ENCODE measurements at places on chromosomes 3 and 15.
A peak's percentile ranks its signal among the peaks of the same experiment; 100 is the strongest.

- no peak for DNase-seq
Measured at GRCh38 chr3:111538111-111538510, 3.9 kb upstream of the CD96 start.

DNA sequence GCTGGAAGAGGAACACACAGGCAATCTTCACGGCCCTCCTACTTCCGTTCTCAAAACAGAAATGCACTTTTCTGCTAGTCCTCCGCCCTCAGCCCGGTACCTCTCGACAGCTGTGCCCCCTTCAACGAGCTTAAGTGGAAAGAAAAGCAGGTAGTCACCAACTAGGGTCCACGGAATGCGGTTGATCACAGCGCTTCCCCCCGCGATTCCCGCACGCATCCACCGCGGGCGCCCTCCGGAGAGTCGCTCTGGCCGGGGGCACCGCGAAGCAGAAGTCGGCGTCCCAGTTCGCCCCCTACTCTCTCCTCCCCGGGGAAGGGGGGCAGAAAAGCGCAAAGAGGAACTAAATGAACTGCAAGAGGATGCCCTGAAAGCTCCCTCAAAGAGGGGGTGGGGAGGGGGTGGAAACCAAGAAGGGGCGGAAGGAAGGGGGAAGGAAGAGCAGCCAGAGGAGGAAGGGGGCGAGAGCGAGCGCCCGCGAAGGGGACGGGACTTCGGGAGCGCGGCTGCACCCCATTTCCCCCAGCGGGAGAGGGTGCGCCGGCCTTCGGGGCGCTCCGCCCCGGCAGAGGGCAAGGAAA, 738 bp downstream of the ACAP2 start:
- DNase-seq = peak; percentile 14

- no peak for DNase-seq
Measured at GRCh38 chr3:184234224-184234623, 4.8 kb downstream of the VWA5B2 start.

DNA sequence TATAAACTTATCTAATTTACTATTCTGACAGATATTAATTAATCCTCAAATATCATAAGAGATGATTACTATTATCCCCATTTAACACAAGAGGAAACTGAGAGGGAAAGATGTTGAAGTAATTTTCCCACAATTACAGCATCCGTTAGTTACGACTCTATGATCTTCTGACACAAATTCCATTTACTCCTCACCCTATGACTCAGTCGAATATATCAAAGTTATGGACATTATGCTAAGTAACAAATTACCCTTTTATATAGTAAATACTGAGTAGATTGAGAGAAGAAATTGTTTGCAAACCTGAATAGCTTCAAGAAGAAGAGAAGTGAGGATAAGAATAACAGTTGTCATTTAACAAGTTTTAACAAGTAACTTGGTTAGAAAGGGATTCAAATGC, 340.0 kb downstream of the TBC1D5 start:
- no peak for DNase-seq

- no peak for DNase-seq
Measured at GRCh38 chr15:75663931-75664421, 16.3 kb downstream of the SNX33 start.

GRCh38 chr3:177525987-177526712, 328.9 kb upstream of the TBL1XR1 start:
- no peak for DNase-seq

- DNase-seq = no peak
Measured at GRCh38 chr15:41983621-41984571, 11.5 kb upstream of the EHD4 start.

GRCh38 chr3:168213920-168214319, 118.2 kb upstream of the GOLIM4 start:
- DNase-seq = no peak

GRCh38 chr3:184261854-184262763, 756 bp upstream of the CAMK2N2 start:
- DNase-seq = no peak

DNA sequence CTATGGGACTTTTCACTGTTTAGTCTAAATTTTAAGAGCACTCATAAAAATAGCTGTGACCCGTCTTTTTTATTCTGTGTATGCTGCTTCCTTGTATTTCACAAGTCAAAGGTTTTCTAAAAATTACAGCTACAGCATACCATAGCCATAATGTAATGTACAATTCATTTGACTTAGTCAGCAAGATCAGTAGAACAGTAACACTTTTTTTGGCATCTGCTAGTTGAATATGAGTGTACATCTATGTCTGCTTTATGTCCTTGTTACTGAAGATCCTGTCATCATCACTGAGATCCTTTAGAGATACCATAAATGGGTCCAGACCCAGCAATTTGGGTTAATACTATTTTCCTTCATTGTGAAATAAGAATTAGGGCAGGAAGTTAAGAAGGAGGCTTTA, 42.2 kb downstream of the CMSS1 start:
- no peak for DNase-seq

GRCh38 chr3:188974856-188975599, 196.7 kb upstream of the TPRG1 start:
- DNase-seq = no peak

DNA sequence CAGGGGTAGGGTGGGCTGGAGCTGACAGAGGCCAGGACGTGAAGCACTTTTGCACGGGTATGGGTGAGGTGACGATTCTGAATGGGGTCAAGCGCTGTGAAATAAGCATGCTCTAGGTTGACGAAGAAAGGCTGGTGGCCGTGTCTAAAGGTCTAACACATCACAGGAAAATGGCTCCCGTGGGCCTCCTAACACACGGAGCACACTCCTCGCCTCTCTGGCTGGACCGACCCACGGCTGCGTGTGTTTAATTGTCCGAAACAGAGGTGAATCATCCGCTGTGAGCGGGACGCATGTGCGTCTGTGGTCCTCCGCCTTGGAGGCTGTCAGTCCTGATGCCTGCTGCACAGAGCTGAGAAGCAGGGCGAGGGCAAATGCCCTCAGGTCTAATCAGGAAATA, 130.6 kb downstream of the NSMCE3 start:
- no peak for DNase-seq

- no peak for DNase-seq
Measured at GRCh38 chr15:49881866-49882265, 237.2 kb downstream of the ATP8B4 start.

GRCh38 chr3:36893137-36893557, 51.7 kb downstream of the TRANK1 start:
- DNase-seq = no peak

- no peak for DNase-seq
Measured at GRCh38 chr3:122803977-122804376, 9.1 kb downstream of the SLC49A4 start.

DNA sequence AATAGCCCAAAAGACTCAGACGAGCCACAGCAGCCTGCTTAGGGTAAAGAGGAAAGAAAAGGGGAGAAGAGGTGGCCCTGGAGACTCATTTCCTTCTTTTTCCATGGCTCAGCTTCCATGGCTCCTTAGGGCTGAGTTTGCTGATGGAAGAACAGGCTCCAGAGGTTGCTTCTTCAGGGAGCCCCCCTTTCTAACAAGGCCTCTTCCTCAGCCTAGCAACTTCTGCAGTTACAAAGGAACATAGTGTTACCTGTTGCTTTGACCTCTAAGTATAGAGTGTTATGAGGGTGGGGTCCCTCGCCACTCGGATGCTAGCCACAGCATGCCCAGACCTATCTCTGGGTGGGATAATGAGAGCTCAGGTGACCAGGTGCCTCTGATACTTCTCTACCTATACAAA, 43.2 kb upstream of the SPESP1 start:
- DNase-seq = no peak

DNA sequence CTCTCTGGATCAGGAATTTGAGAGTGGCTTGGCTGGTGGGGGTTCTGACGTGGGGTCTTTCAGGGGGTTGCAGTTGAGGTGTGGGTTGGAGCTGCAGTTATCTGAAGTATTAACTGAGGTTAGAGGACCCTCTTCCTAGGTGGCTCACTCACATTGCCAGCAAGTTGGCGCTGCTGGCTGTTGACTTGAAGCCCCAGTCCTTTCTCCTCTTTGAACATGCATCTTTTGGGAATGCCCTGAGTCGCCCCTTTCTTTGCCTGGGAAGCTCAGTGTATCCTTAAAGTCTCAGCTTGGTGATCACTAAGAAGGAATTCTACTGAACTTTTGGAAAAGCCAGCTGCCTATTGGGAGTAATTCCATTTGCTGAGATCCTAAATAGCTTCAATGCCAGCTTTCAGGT, 13.0 kb upstream of the AMOTL2 start:
- DNase-seq = no peak

GRCh38 chr15:72312605-72313447, 7.1 kb downstream of the CELF6 start:
- peak; percentile 34 for DNase-seq

DNA sequence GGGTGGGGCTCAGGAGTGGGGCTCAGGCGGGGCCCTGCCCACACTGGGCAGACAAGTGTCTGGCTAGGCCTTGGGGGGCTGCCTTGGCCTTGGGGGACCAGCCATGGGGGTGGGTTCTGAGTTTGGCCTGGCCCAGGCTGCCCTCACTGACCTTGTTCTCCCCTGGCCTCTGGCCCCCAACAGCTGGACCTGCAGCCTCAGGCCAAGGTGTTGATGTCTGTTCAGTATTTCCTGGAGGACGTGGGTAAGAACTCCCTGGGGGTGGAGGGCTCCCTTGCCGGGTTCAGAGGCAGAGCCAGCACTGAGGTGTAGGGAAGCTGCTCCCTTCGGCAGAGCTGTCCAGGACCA, 20.0 kb downstream of the PRKCD start:
- DNase-seq = no peak

DNA sequence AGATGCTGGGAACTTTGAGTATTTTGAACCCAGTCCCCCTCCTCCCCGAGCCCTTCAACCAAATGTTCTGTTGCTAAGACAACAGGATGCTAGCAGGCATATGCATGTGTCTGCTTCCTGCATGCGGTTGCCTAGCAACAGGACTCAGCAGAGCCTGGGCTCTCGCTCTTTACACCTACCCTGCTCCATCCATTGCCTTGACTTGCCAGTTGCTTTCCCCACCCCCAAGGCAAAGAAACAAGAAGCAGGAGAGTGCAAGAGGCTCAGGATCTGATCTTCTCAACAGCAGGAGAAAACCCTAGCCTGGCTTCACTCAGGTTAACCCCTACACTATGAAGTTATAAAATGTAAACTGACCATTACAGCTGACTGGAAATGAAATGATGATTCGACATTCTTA, 393.0 kb downstream of the IGSF11 start:
- DNase-seq = no peak

- DNase-seq = no peak
Measured at GRCh38 chr3:108486338-108486737, 24.1 kb downstream of the MYH15 start.

GRCh38 chr3:186640929-186641328, 730 bp downstream of the FETUB start:
- no peak for DNase-seq

DNA sequence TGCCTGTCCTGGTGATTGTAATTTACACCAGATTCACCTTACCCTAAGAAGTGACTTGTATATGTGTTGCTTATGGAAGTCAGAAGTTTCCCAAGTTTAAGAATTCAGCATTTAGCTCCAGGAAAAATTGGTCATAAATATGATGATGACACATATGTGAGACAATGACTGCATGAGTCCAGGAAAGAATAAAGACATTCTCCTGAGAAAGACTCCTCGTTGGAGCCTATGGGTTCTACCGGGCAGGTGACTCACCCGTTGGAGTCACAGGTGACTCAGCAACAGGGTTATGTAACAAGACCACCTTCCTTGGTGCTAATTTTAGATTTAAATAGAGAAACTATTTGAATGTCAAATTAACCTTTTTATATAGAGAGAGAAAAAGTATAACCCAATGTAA, 662.4 kb downstream of the FHIT start:
- DNase-seq = no peak

- DNase-seq = no peak
Measured at GRCh38 chr15:29352402-29352801, 82.8 kb upstream of the NSMCE3 start.

GRCh38 chr3:107676469-107677309, 153.9 kb downstream of the BBX start:
- no peak for DNase-seq

DNA sequence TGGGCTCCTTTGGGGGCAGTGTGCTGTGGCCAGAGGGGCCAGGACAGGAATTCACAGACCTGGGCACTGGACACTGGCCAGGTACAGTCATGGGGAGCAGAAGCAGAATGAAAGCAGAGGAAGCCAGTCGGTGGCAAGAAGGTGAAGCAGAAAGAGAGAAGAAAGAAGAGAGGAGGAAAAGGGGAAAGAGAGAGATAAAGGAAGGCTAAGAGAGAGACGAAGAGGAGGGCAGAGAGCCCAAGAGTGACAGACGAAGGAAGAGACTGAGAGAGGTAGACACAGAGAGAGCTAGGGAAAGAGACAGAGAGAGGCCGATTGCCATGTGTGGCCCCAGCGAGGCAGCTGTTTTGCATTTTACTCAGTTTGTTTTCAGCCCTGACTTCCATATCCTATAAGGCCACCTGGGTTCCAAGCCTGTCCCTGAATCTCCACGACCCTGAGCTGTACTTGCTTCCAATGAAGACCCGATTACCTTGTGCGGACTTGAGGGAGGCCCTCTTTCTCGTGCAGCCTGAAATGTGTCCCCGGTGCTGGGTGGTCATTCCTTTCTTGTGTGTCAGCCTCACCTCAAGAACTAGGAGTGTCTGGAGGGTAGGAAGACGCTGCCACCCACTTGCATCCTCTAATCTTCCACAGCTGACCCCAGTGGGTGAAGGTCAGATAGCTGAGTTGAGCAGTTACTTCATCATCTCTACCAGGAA, 73.9 kb downstream of the LSM3 start:
- no peak for DNase-seq

DNA sequence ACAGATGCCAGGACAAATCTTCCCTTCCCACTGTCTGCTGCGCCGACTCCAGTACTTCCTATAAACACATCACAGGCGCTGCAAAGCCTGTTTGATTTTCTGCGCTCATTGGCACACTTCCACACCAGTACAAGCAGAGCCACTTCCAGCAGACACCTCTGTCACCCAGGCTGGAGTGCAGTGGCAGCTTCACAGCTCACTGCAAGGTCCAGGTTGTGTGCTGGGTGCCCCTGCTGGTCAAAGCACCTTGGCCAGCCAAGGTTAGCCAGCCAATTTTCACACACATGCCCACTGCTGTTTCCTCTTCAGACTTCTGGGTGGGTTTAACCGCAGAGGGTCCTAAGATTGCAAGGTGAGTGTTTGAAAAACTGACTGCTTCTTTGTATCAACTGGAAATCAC, 4.9 kb downstream of the CHDH start:
- DNase-seq = no peak

DNA sequence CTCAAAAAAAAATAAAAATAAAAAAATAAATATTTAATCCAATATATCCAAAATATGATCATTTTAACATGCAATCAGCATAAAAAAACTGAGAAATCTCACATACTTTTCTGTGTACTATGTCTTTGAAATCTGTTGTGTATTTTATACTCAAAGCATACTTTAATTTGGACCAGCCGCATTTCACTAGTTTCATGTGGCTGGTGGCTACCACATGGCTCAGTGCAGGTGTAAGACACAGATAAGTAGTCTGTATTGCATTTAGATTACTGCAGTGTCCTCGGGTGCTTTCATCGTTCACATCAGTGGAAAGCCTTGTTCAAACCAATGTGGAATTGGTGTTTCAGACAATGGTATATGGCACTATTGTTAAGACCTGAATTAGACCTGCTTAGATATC, 11.0 kb downstream of the CRTC3 start:
- DNase-seq = no peak

DNA sequence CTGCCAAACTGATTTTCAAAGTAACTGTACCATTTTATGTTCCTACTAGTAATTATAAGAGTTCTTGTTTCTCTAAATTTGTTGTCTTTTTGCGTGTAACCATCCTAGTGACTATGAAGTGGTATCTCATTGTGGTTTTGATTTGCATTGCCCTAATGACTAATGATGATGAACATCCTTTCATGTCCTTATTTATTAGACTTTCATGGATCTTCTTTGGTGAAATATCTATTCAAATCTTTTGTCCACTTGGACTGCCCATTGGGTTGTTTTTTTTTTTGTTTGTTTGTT, 3.6 kb downstream of the OXSR1 start:
- DNase-seq = no peak

All from activated CD4-positive, alpha-beta T cell treated with anti-CD3 and anti-CD28 coated beads for 24 hours (primary cell).